Central memory CD4-positive, alpha-beta T cell (primary cell): ENCODE measurements at places on chromosomes 12 and 14.
A peak's percentile ranks its signal among the peaks of the same experiment; 100 is the strongest.

DNA sequence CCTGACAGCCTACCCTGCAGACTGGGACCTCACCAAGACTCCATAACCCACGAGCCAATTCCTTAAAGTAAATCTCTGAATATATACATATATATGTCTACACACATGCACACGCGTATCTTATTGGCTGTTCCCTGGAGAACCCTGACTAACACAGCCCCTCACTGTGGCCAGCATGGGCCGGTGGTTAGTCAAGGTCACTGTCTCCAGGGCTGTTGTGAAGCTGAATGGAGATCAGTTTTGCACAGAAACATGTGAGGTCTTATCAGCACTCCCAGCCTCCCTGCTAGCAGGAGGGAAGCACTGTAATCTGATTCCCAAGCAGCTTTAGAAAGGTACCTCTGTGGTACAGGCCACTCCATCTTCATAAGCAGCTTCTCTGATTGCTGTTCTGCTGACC is 46.6 kb upstream of the PLEKHG6 start:
- no peak for DNase-seq

DNA sequence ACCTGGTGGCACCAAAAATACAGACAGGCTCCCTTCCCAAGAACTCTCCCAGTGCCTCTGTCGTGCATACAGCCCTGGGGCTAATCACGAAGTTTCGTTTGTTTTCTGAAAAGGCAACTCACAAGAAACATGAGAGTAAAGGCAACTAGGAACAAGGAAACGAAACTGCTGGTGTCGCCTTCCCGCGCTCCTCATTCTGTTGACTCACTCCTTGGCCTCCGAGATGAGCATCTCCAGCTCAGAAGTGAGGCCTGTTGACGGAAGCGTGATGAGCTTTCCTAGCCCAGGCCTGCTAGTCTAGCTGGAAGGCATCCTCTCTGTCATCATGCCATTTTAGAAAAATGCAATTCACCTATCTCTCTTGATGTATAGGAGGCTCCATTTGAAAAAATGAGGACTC is 50.5 kb downstream of the TTC9 start:
- DNase-seq, result no peak

- DNase-seq, result no peak
Measured at GRCh38 chr12:49619286-49619685, 4.1 kb upstream of the PRPF40B start.

- DNase-seq, result no peak
Measured at GRCh38 chr12:128268379-128268995, 1.5 kb downstream of the TMEM132C start.

GRCh38 chr12:114938487-114939210 is 254.7 kb upstream of the TBX3 start:
- DNase-seq, result no peak

GRCh38 chr14:72576258-72576657 is 317.6 kb downstream of the DPF3 start:
- DNase-seq, result no peak

- DNase-seq, result no peak
Measured at GRCh38 chr12:89392391-89392790, 40.1 kb upstream of the DUSP6 start.

- no peak for DNase-seq
Measured at GRCh38 chr14:105069871-105070759, 4.9 kb upstream of the GPR132 start.

DNA sequence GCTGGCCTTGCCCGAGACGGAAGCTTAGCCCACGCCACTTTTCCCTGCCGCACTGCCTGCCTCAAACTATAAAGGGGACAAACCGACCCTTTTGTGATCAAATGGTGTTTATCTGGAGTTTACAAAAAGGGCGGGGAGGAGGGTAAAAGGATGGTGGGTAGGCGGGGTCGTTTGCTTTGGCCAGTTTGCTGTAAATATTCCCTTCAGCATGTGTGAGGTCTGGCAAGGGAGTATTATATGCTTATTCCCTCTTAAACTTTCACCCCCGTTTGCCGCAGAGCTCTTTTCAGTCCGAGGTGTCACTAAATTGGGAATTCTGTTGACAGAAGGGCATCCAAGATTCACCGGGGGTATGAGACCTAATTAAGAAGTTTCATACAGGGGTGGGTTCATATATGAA is 3.8 kb upstream of the TBX3 start:
- no peak for DNase-seq

GRCh38 chr14:24367514-24368211 is at the start of gene NFATC4:
Gene NFATC4 (plus strand): TSS chr14:24368184. CDS start chr14:24368341, 157 bp downstream.
- peak; percentile 4 for DNase-seq

- DNase-seq, result no peak
Measured at GRCh38 chr14:93262446-93262845, 55.4 kb downstream of the UBR7 start.

DNA sequence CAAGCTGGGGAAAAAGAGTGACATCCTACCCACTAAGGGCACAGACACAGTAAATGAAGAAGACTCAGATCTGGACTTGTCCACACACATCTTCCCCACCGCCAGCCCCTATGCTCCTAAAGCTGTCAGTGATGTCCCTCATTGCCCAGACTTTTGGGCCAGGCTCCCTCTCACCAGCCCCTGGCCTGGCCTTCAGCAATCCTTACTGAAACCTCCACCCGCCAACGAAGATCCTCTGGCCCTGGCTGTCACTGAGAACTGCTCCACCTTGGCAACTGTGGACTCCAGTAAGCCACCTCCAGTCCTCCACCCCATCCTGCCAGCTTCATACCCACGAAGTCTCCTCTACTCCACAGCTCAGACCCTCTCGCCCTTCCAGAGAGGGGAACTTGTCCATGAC is 23.3 kb downstream of the FIGNL2 start:
- DNase-seq, result no peak

GRCh38 chr14:100547633-100548294 is 39.5 kb downstream of the BEGAIN start:
- peak; percentile 78 for DNase-seq

GRCh38 chr12:116444590-116444943 is 114.6 kb upstream of the MAP1LC3B2 start:
- no peak for DNase-seq

GRCh38 chr14:78327426-78328221 is 157.5 kb downstream of the NRXN3 start:
- DNase-seq, result no peak

GRCh38 chr12:2959505-2960389 is 550 bp downstream of the TEAD4 start:
- DNase-seq, result no peak
